Activated naive CD4-positive, alpha-beta T cell treated with Interleukin-2 at 50 U/mL for 16 hours (primary cell): ENCODE measurements at places on chromosomes 3 and 15.

- peak; percentile 4 for DNase-seq
Measured at GRCh38 chr15:100919481-100920405, 586 bp downstream of the LRRK1 start.

- DNase-seq: no peak
Measured at GRCh38 chr15:60421544-60421943, 23.8 kb upstream of the ANXA2 start.

DNA sequence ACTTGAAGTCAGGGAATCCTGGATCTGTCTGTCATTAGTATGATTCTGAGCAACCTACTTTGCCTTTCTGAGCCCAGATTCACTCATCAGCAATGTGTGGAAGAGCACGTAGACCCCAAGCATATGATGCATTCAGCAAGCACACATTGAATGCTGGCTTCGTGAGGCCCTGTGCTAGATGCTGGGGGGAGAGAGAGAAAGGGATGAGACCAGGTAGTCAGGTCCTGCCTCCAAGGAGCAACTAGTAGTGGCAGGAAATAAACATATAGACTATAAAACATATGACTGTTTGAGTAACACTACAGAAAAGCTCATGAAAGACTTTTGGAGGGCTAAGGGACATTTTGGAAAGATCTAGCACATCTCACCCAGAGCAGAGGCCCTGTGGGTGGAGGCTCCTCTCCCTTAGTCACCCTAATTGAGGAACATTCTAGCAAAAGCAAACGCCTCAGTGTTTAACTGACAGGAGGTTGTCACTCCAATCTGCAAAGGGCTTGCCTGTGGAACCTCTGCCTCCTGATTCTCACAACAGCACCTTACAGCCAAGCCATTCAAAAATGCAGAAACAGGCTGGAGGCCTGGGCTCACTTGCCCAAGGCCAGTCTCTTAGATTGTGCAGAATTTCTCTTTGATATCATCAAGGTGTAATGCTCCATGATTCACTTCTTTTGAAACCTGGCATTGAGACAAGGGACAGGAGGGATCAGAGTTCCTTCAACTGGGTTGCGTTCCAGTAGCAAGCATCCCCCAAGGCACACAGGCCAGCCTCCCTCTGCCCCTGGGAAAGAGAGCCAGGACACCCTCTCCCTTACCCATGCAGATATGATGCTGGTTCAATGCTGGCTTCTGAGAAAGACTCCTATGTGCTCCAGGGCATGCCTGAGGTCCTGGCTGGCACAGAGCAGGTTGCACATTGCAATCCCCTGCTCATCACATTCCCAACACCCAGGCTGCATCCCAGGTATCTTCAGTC lies 26.1 kb downstream of the STARD5 start:
- DNase-seq: peak; percentile 37

GRCh38 chr15:69314131-69314530 lies 15.4 kb downstream of the PAQR5 start:
- DNase-seq: no peak

DNA sequence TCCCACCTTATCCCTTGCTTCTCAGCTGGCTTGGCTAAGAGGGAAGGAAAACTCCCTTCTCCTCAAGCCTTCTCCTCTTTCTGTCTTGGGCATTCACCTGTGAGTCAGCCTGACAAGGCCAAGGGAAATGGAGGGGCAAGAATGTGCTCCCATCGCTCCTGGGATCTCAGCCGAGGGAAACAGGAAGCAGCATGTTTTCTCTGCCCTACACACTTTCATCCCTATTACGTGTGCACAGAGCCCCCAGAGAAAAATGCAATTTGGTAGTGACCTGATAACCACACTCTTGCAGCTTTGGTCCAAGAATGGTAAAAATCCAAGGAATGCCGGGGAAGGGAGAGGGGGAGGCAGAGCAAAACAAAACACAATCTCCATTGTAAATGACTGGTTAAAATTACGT lies 32.9 kb upstream of the MTMR10 start:
- DNase-seq: no peak

DNA sequence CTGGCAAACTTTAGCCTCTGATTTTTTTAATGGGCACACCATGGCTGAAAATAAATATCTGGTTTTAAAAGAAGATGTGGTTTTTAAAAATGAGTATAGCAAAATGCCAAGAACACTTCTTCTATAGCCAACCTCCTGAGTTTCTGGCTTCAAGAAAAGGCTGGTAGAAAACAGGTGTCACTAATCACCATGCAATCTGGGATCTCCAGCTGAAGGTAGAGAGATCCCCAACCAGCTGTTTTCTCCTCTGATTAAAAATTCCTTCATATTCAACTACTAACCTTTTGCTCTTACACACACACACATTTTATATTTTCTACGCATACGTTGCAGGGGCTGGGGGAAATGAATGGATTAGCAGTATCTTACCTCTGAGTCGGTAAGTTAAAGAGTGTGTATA lies 279.6 kb upstream of the ROBO2 start:
- no peak for DNase-seq

DNA sequence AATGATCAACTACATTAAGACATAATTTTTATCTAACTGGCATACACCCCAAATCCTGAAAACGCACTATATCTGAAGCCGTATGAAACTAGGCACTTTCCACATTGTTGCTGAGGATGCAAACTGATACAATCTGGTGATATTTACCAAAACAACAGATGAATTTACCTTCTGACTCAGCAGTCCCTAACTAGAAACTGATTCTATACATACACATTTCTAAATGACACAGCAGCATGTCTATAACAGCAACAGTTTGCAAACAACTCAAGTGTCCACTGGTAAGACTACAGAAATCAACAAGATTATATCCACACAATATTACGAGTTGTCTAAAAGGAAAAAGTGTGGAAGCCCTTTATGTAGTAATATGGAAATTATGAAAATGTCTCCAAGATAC lies 22.9 kb downstream of the SECISBP2L start:
- DNase-seq: no peak

DNA sequence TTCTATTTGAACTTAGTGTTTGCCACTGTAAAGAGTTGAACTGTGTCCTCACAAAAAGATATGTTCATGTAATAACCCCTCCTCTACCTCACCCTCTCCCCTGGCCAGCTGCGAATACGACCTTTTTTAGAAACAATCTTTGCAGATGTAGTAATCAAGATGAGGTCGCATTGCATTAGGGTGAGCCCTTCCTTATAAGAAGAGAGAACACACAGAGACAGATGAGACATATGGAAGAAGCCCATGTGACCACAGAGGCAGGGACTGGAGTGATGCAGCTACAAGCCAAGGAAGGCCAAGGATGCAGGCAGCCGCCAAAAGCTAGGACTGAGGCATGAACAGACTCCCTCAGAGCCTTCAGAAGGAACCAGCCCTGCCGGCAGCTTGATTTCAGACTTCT lies 27.6 kb downstream of the GPR176 start:
- DNase-seq: no peak

DNA sequence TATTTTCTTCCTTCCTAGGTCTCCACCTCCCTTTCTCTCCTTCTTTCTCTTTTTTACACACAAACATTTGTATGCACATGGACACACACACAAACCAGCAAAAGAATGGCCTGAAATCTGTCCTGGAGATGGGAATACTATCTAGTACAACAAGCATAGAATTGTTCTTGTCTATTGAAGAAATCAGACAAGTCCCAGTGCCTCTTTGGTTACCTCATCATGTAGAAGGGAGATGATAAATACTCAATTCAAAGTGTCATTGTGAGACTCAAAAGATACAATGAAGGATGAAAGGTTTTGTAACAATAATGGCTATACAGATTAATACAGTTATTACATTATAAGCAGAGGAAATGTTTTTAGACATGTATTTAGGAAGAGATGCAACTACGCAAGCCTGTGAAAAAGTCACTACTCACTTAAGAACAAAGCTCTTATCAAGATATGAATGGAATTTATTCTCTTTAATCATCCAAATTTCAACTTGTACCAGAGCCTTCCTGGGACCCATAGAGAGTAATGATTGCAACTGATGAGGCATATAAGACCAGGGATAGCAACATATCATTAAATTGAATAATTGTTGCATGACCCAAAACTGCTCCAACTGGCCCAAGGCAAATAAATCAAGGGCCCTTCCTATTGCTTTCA lies 43.2 kb downstream of the P3H2 start:
- DNase-seq: no peak

DNA sequence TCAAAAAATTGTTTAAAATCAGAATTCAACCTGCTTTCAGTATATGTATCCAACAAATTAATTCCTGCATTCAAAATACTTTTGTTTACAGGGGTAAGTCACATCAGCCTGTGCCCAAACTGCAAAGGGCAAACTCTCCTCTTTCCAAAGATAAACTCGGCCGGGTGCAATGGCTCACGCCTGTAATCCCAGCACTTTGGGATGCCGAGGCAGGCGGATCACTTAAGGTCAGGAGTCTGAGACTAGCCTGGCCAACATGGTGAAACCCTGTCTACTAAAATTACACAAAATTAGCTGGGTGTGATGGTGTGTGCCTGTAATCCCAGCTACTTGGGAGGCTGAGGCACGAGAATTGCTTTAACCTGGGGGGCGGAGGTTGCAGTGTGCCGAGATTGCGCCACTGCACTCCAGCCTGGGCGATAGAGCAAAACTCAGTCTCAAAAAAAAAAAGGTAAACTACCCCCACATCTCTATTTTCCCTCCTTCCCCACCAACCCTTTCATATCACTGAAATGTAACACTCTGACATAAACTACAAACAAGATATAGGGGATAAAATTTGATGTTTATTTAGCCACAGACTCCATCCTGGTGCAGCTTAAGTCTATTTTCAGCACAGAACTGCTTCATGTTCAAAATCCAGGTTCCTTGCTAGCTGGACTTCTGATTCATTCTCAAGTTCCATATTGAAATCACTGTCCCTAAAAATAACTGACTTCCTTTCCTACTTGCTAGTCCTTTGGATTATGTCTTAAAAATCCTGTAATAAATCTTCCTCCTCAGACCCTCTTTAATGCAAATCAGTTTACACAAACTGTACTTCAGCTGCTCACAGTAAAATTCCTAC lies 15.4 kb downstream of the UBP1 start:
- DNase-seq: no peak

DNA sequence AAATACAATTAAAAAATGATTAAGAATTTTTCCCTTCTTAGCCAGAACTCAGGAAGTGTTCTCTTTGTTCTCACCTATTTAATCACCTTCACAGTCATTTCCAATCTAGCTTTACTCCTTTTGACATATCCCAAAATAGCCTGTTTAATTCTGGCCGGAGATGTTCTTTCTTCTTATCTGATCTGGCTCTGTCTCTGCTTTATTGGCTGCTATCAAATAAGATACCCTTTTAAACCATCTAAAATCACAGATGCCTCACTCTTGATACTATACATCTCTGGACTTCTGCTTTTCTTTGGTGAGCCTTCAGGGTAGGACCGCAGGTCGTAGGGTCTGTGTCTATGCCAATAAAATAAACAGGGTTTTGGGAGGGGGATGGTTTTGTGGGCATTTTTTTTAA lies 319.2 kb upstream of the SEMA6D start:
- DNase-seq: no peak

DNA sequence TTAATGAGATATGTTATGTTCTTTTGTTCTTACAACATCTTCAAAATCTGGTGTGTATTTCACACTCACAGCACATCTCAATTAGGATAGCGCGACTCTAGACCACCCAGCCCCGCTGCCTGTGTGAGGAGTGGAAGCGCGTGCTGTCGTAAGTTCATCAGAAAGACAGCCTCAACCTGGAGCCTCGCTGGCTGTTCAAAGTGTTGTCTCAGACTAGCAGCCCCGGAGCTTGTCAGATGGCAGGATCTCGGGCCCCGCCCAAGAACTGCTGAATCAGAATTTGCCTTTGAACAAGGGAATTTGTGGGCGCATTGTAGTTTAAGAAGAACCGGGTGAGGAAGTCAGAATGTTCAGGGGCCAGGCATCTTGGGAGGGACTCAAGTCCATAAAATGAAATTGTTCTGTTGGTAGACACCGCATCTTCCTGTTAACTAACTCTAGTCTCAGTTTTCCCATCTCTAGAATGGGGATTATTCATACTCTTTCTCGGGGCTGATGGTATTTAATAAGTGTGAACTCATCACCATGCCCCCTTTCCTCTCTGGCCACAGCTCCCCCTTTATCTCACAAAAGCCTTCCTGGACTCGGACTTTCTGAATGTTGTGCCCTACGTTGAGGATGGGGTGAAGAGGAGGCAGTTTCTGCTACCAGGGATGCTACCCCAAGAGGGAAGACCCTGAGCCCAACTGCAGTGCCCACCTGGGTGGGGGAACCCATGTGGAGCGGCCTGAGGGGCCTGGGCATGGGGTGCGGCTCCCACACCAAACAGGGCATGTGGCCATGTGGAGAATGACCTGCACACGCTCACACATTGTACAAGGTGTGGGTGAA lies 40.4 kb downstream of the BHLHE40 start:
- DNase-seq: peak; percentile 77

- DNase-seq: no peak
Measured at GRCh38 chr15:45678459-45679178, 43.8 kb downstream of the SQOR start.

GRCh38 chr3:10940106-10940505 lies 52.4 kb upstream of the SLC6A1 start:
- no peak for DNase-seq
